IPS-NIHi11 (cell line): ENCODE measurements at places on chromosomes 1 and 21.

DNA sequence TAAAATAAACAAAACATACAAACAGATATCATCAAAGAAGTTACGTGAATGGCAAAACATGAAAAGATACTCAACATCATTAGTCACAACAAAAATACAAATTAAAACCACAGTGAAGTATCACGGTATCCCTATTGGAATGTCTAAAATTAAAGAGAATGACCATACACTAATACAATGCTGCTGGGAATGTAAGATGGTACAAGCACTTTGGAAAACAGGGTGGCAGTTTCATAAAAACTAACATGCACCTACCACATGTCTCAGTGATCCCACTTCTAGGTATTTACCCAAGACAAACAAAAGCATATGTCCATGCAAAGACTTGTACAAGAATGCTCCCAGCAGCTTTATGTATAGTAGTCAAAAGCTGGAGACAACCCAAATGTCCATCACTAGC lies 69.1 kb downstream of the HSF2BP start:
- DNase-seq = no peak

GRCh38 chr1:57019236-57019839 lies 53.5 kb upstream of the C8B start:
- DNase-seq = no peak

- peak; percentile 37 for DNase-seq
These were observed 1.7 kb upstream of the GRIK3 start for GRCh38 chr1:37035796-37036666.

- no peak for DNase-seq
These were observed 20.4 kb upstream of the GPR88 start for GRCh38 chr1:100517515-100517914.

- no peak for DNase-seq
These were observed 9.8 kb downstream of the MTARC1 start for GRCh38 chr1:220796530-220796929.

DNA sequence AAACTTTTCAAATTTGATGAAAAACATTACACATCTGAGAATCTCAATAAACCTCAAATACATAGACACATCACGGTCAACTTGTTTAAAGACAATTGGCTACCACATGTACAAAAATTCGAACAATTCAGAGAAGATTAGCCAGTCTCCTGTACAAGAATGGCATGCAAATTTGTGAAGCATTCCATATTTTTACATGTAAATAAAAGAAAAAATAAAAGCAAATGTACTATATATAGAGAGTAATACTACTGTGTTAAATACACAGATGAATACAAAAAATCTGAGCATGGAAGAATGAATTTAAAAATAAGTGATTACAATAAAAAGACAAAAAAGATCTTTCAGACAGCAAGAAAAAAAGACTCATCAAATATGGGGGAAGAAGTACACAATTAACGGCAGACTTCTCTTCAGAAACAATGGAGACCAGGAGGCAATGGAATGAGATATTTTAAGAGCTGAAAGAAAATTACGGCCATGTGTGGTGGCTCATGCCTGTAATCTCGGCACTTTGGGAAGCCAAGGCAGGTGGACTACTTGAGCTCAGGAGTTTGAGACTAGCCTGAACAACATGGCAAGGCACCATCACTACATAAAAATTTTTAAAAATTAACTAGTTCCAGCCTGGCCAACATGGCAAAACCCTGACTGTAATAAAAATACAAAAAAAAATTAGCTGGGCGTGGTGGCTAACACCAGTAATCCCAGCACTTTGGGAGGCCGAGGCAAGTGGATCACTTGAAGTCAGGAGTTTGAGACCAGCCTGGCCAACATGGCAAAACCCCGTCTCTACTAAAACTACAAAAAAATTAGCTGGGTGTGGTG lies 23.2 kb downstream of the HAX1 start:
- no peak for DNase-seq
